A549 treated with GW870086 at 1 μM for 4 hours (cell line): ENCODE measurements at places on chromosomes 1 and 21. TPM values are rescaled to one million over a fixed set of nuclear protein-coding genes. Genes with fewer than 3 reads are reported as not detected.

Gene TBX19
- total RNA-seq, result 0.49 to 0.79 TPM (median 0.62 TPM) in 5 replicates

Gene B3GALNT2
- 15.5 to 22.5 TPM (median 21.0 TPM) in 5 replicates for total RNA-seq

Gene NEGR1
- total RNA-seq, result not detected in 5 replicates

Gene PFKFB2
- 4.2 to 6.5 TPM (median 5.9 TPM) in 5 replicates for total RNA-seq

Gene DOCK7
- 10.1 to 39.5 TPM (median 14.5 TPM) in 5 replicates for total RNA-seq

Gene MAP1LC3C
- total RNA-seq, result 0.17 to 0.39 TPM (median 0.24 TPM) in 4 of 5 replicates, not detected in the other

Gene ERI3
- total RNA-seq, result 51.3 to 63.8 TPM (median 56.2 TPM) in 5 replicates

Gene LRRN2
- 10.6 to 14.3 TPM (median 11.8 TPM) in 5 replicates for total RNA-seq

Gene SERBP1
- total RNA-seq, result 191 to 212 TPM (median 198 TPM) in 5 replicates

Gene BTBD8
- 0.51 to 0.84 TPM (median 0.57 TPM) in 5 replicates for total RNA-seq

Gene C2CD4D
- total RNA-seq, result 0.07 TPM in 1 of 5 replicates, not detected in the others
